ENCODE measurements at places on chromosomes 16 and 17.

- DNase-seq: peak; percentile 63
Observed at GRCh38 chr16:85524630-85525419, 88.3 kb upstream of the GSE1 start.

DNA sequence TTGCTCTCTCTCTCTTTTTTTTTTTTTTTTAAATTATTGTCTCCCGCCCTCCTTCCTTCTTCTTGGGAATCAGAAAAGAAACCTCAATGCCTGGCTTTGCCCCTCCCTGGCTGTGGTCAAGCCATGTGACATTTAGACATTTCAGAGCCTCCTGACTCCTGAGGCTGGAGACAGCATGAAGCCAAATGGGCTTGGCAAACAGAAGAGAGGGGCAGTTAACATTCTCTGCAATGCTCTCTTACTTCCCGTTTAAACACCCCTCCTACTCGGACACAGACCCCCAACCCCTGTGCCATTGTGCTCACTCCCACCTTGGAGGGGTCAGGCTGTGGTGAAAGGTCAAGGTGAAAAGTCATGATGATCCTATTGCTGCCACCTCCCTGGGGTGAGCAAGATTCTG is 14.7 kb upstream of the MEOX1 start:
- DNase-seq: peak; percentile 29

DNA sequence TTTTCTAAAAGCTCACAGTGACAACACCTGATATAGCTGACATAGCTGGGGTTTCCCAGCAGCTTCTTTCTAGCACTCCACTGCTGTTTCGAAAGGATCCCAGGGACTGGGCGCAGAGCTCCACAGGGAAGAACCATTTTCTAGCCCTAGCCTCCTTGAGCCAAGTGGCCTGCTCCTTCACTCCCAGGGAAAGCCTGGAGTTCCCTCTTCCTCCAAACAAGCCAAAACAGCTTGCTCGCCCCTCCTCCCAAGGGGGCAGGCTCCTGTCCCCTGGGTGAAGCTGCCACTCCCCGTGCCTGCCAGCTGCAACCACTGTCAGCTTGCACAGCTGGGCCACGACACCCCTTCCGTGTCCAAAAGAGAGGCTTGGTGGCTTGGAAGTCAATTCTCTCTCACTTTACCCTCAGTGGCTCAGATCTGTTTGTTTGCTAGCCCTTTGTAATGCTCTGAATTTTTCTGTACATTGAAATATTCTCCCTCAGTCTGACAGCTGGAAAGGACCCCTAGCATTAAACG is 59.8 kb downstream of the CYTH1 start:
- DNase-seq: no peak

DNA sequence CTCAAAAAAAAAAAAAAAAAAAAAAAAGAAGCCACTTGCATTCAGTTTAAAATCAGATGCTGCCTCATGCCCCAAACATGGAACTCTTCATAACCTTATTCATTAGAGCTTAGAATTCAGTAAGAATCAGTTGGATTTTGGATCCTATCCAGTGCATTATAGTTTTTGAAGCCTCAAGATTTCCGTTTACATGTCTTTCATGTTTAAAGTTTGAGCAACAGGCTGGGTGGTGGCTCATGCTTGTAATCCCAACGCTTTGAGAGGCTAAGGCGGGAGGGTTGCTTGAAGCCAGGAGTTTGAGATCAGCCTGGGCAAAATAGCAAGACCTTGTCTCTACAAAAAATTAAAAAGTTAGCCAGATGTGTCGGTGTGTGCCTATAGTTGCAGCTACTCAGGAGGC is 55.0 kb downstream of the SNTB2 start:
- DNase-seq: peak; percentile 65

DNA sequence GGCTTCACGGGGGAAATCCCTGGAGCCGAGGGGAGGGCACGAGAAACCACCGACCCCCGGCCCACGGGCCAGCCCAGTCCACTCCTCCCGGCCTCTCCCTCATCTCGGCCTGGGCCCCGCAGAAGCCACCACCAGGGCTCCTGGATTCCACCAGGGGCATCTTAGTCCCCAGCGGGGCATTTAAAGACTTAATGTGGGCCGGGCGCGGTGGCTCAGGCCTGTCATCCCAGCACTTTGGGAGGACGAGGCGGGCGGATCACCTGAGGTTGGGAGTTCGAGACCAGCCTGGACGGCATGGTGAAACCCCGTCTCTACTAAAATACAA is 24.1 kb upstream of the ABR start:
- no peak for DNase-seq

DNA sequence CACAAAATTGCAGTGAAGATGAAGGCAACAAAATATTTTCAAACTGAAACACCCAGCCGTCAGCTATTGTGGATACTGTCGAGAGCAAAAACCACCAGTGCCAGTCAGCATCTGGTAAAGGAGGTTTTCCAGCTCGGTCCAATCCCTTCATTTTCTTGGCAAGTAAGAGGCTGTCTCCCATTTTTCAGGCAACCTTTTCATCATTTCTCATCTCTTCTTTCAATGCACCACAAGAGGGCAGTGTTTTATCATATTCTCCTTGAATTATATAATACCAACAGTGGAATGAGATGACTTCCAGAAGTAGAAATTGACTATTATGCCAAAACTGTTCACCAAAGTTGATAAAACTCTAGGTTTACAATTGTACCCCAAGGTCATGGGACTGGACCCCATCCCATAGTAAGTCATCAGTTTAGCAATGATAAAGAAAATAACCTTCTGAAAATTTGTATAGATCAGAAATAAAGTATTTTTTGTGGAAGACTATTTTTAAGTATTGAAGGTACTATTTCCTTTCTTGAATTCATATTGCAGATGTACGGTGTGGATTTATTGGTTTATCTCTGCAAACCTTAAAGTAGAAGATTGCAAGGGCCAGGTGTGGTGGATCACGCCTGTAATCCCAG is 16.8 kb downstream of the NQO1 start:
- DNase-seq: peak; percentile 72

DNA sequence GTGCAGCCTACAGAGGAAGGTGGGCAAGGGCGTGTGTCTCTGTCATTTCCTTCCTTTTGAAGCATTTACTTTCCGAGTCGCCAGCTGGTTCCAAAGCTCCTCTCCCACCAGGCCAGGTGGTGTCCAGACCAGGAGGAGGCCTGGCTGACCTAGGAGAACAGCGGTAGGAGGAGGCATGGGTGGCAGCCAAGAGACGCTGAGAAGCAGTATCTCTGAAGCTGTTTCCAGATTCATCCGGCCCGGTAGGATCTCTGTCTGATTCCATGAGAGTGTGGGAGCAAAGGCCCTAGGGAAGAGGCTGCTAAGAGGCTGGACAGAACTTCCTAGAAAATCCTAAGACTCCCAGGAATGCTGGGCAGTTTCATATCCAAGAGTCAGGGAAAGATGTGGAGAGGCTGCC is 20.3 kb downstream of the MEOX1 start:
- peak; percentile 24 for DNase-seq

GRCh38 chr17:68560966-68561720 is 40.0 kb downstream of the FAM20A start:
- no peak for DNase-seq

- DNase-seq: no peak
Observed at GRCh38 chr17:7894866-7895265, 6.3 kb downstream of the CHD3 start.

DNA sequence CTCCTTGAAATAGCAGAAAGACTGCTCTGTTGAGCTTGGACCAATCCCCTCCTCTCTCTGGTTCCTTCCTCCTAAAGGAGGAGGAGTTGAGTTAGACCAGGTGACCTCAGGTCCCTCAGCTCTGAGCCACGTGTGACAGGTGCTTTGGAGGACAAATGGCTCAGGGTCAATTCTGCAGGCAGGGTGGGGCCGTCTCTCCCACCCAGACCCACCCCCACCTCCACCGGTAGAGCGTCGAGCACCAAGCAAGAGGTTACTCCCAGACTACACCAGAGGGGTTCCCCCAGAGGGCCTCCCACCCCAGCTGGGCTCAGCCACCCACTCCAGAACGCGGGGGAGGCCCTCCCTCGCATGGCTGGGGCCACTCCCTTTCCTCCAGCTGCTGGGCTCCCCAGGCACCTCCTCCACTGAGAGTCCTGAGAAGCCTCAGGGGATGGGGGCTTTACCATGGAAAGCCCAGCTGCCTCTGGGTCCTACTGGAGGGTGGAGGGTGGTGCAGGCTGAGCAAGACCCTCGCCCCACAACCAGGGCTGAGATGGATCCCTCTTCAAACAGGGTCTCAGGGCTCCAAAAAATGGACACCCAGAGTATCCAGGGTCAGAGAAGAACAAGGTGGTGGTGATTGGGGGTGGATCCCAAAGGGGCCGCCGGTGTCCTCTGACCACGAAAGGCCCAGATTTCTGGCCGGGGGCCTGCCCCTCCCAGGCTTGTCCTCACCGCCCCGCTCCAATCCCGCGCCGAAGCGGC is 7.6 kb downstream of the MYO1C start:
- DNase-seq: peak; percentile 54

DNA sequence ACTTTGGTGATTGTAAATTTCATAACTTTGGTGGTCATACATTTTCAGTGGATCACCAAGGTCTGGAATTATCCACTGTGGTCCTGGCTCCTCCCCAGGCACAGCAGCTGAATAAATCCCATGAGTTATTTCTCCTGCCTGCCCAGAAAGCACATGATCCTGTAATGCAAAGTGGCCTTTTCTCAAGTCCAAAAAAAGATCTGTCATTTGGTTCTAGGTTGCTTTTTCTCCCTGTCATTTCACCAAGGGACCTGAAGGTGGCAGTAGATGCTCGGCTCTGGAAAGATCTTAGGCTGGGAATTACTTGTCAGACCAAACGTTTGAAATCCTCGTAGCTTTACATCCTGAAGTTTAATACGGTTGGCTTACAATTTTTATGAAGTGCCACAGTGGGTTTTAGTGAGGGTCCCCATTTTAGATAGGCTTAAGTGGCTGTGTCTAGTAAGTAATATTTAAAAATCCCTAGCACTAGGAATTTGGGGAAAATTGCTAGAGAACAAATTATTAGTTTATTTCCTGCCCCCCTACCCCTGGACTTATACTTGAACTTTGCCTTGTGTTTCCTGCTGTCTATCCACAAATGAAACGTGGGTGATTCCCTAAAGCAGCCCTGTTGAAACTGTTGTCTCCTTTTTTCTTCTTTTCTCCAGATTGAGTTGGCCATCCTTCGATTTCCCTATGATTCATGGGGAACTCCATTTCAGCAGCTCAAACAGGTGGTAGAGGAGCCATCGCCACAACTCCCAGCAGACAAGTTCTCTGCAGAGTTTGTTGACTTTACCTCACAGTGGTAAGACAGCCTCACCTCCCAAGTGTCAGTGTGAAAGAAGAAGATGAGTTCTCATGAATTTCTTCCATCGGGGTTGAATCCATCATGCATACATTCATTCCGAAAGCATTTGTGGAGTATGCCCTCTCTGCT is 111.7 kb downstream of the MAP2K6 start:
- peak; percentile 66 for DNase-seq

- DNase-seq: peak; percentile 82
Observed at GRCh38 chr17:9361188-9361955, 214.2 kb downstream of the STX8 start.

DNA sequence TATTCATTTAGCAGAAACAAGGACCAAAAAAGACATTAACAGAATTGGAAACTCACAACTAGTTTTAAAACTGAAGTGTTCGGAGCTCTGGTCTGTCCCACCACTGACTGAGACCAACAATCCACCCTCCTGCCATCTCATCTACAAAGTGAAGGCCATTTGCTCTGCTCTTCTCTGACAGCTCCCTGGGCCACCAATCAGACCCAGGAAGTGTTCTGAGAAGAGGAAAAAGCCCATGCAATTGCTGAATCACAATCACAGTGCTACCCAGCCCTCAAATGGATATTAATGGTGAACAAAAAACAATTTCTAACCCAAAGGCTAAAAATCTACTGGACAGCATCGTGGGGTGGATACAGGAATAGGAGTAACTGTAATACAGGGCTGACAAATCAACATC is 2.1 kb downstream of the RPL23 start:
- no peak for DNase-seq
